ENCODE measurements at places on chromosomes 7 and 10. TPM values are rescaled to one million over a fixed set of nuclear protein-coding genes. Genes with fewer than 3 reads are reported as not detected.

The ATP6V0A4 gene
- not detected for total RNA-seq

The PILRB gene
- 83.5 TPM for total RNA-seq

DNA sequence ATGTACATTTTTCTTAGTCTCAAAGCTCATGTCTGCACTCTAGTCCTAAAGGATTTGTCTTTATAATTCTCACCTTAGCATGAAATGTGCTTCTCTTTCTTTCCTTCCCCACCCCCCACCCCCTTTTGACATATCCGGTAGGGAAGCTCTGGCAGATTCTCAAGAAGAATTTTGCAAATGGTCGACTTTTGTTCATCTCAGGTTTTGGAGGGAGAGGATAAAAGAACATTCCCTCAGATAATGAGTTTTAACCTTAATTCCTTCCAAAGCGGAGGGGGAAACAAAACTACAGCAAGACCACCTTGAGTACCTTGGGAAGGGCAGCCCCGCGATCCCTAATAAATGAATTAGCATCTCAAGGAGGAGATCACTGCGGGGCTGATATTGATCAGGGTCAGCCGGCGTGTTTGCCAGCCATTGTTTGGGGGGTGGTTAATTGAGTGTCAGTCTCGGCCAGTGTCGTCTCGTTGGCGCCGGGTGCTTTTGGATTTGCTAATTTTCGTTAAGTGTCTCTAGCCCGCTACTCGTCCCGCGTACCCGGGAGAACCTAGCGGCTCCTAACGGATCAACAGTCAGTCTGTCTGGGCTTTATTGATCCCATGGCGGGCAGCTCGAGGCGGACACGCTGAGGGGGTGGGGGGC is 874 bp upstream of the BAMBI start:
- DNase-seq = no peak

DNA sequence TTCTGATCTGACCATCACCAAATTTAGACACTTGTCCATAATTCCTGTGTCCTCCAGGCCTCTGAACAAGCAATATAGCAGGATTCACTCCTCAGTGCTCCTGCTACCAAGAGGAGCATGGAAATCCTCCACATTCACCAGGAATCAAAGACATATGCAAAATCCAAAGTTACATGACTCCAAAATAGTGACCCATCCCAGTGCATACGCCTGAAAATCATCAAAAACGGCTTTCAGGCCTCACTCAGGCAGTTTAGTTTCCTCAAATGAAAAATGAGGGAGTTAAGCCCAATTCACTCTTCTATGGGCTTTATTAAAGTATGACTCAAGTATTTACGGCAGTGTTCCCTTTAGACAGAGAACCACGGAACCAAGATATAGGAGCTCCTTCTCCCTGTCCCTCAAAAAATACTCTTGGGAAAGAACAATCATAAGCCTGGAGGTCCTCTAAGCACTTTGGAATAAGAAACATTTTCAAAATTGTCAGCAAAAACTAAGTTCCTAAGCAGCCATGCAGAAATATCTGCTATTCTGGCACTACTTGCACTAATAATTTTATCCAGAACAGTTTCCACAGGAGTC is 240.7 kb downstream of the PARD3 start:
- no peak for DNase-seq

DNA sequence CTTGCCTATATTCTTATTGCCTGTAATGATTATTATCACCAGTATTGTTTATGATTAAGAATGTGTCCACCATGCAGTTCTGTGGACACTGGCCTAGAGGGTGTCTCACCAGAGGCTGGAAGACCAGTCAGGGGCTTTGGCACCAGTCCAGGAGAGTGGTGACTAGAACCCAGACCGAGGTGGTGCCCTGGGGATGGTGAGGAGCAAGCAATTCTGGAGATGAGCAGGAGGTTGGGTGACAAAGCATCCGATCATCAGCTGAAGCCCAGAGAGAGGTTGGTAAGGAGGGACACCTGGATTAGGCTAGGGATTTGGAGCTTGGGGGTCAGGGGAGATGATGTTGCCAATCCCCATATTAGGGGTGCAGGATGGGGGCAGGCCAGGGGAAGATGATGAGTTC is 124.4 kb downstream of the EMX2 start:
- no peak for DNase-seq

GRCh38 chr10:133461027-133461426 is 7.3 kb downstream of the SCART1 start:
- no peak for DNase-seq

- no peak for DNase-seq
Observed at GRCh38 chr7:29965030-29965429, 24.6 kb downstream of the SCRN1 start.

- no peak for DNase-seq
Observed at GRCh38 chr10:3678629-3679227, 106.3 kb downstream of the KLF6 start.

DNA sequence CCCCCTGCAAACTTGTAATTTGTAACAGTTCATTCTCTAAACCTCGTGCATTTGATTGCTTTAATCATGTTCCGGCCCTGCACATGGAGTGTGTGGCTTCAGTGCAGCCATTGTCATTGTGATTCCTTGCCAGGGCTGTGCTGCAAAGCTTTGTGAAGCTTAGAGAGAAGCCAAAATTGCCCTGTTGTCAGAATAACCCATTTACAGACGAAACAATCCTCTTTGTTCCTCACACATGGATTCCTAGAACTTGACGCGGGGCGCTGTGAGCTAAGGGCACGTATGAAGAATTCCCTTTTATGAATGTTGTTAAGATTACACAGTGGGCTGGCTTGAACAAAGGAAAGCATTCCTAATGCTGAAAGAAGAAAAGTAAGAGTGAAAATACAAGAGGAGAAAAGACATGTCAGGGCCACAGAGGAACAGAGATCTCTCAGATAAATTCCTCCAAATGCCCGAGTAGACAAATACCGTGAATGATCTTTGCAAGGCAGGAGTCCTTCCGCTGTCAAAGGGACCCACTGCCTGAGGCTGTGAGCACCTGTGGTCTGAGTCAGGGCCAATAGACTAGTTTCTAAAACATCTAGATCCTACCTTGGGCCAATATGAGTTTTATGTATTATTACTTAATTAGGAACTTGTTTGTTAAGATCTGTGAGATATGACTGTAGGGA is 205.4 kb upstream of the C7orf33 start:
- no peak for DNase-seq

GRCh38 chr7:78020136-78020873 is 221.7 kb downstream of the PHTF2 start:
- DNase-seq = no peak

GRCh38 chr7:102120666-102121195 is 165.9 kb upstream of the SH2B2 start:
- no peak for DNase-seq

- DNase-seq = no peak
Observed at GRCh38 chr7:73830681-73831583, at the start of gene CLDN4. TSS of gene CLDN4 (plus strand) at chr7:73830996. CDS start at chr7:73831202, 206 bp downstream.

DNA sequence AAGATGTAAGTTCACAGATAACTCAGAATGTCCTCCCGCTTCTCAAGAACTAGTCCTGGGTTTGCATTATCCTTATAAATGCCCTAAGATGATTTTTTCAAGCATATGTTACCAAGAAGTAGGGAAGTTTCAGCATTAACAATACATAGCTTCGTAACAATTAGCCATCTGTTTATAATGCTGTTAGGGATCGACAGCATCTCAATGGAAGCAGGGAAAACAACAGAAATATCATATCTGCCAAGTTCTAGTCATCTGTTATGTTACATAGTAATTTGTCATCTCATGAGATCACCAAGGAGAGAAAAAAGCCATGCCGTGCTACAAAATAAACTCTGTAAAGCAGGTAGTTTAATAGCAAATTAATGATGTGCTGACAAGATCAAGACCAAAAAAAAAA is 731.5 kb upstream of the C7orf33 start:
- DNase-seq = no peak
